ENCODE measurements at places on chromosomes 5 and 9. TPM values are rescaled to one million over a fixed set of nuclear protein-coding genes. Genes with fewer than 3 reads are reported as not detected.

Gene FGFR4
- total RNA-seq = 1.4 TPM

Gene HMCN2
- 0.12 TPM for total RNA-seq

Gene C5orf52
- total RNA-seq = not detected

Gene CDK5RAP2
- 68.1 TPM for total RNA-seq

GRCh38 chr5:154977409-154977808 is 36.1 kb upstream of the KIF4B start:
- no peaks in the 10 kb centered on the region for H3K4me1 ChIP-seq
- DNase-seq = no peak
- H3K27me3 ChIP-seq = no peaks in the 10 kb centered on the region
- no peak overlapping the region for H3K27ac ChIP-seq
- H3K4me3 ChIP-seq = no peak overlapping the region
- H3K36me3 ChIP-seq = peaks cover 4% of the 10 kb centered on the region

GRCh38 chr9:5799314-5799713 is 33.6 kb downstream of the ERMP1 start:
- no peaks in the 10 kb centered on the region for H3K27me3 ChIP-seq
- H3K4me1 ChIP-seq = peaks cover 13% of the 10 kb centered on the region
- DNase-seq = no peak
- peaks cover 3% of the 10 kb centered on the region for H3K36me3 ChIP-seq
- no peak overlapping the region for H3K4me3 ChIP-seq
- no peak overlapping the region for H3K27ac ChIP-seq

GRCh38 chr5:111929867-111930266 is 172.9 kb upstream of the NREP start:
- peaks cover 7% of the 10 kb centered on the region for H3K27me3 ChIP-seq
- no peaks in the 10 kb centered on the region for H3K36me3 ChIP-seq
- no peak for DNase-seq
- no peak overlapping the region for H3K27ac ChIP-seq
- peaks cover 2% of the 10 kb centered on the region for H3K4me1 ChIP-seq
- no peak overlapping the region for H3K4me3 ChIP-seq
